ENCODE measurements at places on chromosomes 1 and 21.
A peak's percentile ranks its signal among the peaks of the same experiment; 100 is the strongest.

DNA sequence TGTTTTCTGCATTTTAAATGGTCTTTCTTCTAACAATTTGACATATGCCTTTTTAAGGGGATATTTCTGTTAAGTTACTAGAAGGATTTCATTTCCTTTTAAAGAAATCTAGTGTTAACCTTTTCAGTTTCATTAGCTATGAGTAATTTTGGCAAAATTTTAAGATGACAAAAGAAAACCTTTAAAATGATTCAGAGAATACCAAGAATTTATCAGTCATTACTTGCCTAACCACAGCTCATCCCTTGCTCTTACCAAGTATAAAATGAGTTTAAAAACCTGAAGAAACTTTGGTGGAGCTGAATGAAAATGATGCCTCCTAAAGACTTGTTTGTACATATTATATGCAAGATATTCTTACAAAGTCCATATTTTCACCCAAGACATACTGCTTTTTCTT lies 101.7 kb downstream of the NEK7 start:
- no peak for DNase-seq

DNA sequence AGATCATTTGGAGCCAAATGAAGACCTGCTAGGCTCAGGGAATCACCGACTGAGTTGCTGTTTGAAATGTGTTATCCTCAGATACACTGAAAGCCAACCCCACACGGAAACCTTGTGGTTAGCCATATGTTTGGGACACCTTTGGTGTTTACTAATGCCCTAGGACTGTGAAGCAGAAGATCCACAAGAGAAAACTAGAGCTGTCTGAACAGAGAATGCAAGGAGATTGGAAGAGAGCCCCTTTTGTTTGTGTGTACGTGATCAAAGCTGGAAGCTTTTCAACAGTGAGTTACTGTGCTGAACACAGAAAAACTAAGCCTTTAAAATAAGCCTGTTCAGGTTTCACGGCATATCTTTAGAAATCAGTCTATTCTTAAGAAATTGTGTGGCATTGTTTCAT lies 908.2 kb upstream of the ADGRL2 start:
- DNase-seq = no peak

DNA sequence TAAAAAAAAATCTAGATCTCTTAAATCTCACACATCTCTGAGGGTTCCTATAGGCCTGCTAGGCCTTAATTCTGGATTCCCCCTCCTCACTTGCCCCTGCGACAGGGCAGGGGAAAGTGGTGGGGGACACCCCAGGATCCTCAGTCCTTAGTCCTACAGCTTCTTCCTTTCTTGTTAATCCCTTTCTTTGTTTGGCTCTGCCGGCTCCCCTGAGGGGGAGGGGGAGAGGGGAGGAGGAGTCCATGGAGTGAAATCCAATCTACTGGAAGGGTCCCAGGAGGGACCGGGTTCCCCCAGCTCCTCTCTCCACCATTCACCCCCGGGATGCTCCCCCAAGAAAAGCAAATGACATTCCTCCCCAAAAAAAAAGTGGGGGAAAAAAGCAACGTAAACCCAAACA lies 8.5 kb downstream of the MEX3A start:
- no peak for DNase-seq

DNA sequence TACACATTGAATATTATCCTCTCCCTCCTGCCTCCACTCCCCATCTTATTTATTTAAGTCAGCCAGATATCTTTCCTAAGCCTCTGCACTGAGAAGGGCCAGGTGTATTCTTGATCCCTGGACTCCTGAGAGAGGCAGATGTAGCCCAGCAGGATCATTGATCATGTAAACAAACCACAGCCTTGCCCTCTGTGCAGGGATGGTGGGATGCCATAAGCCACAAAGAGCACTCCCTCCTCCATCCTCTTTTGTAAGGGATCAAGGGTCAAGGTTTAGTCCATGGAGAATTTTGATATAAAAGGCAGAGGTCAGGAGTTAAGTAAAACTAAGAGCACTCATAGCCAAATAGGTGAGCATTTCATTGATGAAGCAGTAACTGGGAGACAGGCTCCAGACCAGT lies 17.3 kb downstream of the PHGDH start:
- no peak for DNase-seq

- DNase-seq = no peak
These were observed 55.0 kb upstream of the EPHA8 start for GRCh38 chr1:22508329-22508728.

DNA sequence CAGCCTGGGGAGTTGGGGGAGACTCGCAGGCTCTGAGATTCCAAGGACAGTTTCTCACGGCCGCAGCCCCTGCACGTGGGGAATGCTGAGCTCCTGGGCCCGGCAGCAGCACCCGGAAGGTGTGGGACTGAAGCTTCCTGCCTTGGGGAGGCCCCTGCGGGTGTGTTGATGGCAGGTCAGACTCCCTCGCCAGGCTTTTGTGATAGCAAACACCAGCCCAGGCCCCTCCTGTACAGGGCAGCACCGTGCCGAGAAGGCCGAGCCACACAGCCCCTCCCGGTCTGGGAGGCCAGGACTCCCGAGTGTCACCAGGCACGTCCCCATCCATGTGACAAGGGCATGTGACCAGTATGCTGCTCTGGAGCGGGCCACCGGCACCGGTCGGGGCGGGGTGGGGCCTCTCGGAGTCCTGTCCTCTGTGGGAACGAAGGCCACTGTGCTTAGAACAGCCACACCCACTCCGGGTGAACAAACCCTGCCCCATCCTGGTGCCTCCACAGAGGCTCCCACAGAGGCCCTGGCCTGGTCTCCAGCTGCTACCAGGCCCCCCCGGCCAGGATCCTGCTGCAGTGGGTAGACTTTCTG lies 31.1 kb upstream of the ARHGEF16 start:
- peak; percentile 51 for DNase-seq

- DNase-seq = peak; percentile 26
These were observed 64.3 kb upstream of the HOOK1 start for GRCh38 chr1:59750328-59751003.

- DNase-seq = no peak
These were observed 5.7 kb downstream of the LRRC71 start for GRCh38 chr1:156926175-156926574.

GRCh38 chr1:55926906-55927471 lies 652.4 kb downstream of the PLPP3 start:
- DNase-seq = no peak

- no peak for DNase-seq
These were observed 78.3 kb upstream of the SLC2A1 start for GRCh38 chr1:43036932-43037331.

DNA sequence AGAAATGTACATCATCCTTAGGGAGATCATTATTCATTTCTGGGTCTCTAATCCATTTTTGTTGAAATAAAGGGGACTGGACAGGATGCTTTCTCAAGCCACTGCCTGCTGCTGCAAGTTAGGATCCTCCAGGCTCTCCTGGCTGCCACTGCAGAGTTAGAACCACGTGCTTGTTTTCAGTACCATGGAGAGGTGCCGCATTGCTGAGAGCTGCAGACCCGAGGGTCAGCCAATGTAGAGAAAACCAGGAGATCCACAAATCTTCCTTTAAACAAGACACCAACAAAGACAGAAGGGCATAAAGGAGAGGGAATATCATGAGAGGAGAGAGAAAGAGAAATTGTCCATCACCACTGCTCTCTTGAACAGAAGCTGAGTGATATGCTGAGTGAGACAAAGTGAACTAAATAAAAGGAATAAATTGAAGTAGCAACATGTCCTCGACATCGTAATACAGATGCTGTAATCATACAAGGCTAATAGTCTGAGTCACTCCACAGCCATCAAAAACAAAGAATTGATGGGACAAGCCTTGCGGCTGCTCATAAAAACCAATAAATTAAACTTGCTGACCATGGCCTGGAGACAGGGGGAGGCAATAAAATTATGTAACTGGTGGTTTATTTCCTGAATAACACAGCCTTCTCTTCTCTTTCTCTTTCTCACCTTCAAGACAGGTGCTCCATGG lies 255.7 kb downstream of the OMA1 start:
- no peak for DNase-seq

- DNase-seq = no peak
These were observed 24.4 kb downstream of the FOXO6 start for GRCh38 chr1:41385398-41386195.

DNA sequence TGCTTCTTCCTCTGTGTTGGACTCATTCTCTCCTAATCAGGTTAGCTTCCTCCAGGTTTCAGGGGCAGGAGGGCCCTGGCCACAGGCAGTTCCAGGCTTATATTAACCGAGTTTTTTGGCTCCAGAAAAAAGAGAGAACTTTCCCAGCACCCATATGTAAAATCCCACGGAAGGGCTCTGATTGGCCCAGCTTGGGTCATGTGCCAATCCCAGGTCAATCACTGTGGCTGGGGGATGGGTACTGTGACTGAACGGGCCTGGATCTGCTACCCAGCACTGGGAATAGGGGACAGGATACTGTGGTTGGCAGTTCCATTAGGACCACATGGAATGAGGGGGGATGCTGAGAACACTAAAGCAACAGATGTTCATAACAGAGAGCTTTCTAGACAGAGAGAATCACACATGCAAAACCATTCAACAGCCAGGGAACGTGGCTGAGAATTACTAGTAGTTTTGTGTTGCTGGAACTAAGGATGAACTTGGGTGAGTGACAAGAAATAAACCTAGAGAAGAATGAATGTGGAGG lies 51.1 kb upstream of the NEK2 start:
- DNase-seq = no peak

DNA sequence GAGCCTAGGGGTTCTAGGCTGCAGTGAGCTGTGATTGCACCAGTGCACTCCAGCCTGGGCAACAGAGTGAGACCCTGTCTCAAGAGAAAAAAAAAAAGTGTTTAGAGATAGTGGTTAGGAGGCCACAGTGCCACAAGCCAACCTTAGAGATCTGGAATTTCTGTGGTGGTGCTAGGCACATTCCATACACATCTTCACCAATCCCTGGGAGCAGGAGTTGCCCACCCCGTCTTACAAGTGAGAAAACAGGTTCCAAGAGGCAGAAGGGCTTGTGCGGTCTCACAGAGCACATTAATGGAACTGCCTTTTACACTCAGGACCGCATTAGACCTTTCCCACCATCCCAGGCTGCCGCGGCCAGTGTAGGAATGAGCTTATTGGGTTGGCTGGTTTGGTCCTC lies 93.2 kb downstream of the EPHB2 start:
- no peak for DNase-seq

DNA sequence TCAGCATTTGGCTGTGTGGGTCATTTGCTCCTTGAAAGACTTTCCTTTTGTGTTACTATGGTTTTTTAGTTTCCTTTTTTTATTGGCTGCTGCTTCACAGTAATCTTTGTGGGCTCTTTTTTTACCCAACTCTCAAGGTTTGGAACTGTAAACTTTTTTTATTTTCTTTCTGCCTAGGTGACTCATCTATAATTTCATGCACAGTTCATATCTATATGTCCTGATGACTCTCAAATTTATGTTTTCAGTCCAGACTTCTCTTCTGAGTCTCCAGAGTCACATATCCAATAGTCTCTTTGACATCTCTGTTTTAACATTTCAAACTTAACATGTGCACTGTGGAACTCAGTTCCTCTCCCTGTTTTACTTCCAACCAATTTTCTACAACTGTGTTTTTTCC lies 83.4 kb downstream of the ATF6 start:
- no peak for DNase-seq

GRCh38 chr1:97806996-97807520 lies 113.8 kb downstream of the DPYD start:
- DNase-seq = no peak

DNA sequence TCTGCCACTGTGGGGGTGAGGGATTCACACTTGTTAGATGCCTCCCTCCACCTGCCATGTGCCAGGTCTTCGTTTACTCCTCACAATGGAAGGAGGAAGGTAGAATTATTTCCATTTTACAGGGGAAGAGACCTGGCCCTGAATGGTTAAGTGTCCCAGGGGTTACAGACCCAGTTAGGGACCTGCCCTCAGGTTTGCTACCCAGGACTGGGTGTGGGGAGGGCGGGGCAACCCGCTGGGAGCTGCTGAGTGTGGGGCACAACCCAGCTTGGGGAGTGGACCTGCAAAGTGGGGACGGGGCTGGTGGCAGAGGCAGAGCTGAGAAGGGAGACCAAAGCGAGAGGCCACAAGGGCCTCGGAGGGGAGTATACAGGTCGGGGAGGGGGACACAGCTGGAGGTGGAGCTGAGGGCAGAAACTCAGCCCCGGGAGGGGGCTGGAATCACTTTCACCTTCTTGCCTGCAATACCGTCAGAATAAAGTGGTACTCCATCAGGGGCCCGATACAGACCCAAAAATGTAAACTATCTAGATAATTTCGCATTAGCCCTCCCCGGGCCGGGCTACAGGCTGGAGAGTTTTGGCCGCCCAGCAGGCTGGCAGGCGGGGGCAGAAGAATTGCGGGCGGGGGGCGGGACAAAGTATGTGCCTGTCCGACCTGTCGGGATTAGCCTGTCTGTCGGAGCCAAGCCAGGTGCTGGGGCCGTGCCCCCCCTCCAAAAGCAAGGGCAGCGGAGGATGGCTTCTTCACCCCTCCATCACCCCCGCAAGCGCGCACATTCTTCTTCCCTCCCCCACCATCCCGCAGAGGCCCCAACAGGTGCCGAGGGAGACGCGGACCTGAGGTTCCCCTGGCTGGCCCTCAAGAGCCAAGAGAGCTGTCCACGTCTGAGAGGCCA lies 1.4 kb downstream of the RSPO1 start:
- no peak for DNase-seq

GRCh38 chr1:78145105-78145580 lies 99.4 kb downstream of the GIPC2 start:
- DNase-seq = no peak

- no peak for DNase-seq
These were observed 65.0 kb downstream of the LRRC40 start for GRCh38 chr1:70140343-70140742.

DNA sequence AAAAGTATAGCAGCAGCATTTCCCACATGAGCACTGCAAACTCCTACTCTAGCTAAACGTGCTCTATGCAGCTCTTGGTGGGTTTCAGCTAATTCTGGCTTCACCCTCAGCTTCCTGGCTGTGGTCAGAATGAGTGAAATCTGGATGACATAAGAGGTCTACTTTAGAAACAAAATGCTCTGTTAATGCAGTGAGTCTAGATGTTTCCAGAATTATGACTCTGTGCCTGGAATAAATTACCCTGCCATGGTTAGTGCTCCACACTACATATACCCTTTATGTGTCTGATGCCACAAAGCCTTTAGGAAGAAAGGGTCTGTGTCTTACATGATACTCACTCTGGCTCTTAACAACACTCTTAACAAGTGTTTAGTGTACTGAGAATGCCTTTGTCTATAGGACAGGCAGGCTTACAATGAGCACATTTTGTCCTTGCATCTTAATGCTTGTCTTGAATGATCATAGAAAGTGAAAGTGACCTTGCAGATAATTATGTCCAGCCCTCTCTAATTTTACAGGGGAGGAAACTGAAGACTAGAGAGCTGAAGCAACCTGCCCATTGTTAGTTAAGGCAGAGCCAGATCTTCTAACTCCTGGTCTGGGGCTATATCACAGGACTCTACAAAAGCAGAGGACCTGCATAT lies 9.2 kb downstream of the S100A10 start:
- DNase-seq = no peak
